ENCODE measurements at places on chromosomes 2 and 18.

DNA sequence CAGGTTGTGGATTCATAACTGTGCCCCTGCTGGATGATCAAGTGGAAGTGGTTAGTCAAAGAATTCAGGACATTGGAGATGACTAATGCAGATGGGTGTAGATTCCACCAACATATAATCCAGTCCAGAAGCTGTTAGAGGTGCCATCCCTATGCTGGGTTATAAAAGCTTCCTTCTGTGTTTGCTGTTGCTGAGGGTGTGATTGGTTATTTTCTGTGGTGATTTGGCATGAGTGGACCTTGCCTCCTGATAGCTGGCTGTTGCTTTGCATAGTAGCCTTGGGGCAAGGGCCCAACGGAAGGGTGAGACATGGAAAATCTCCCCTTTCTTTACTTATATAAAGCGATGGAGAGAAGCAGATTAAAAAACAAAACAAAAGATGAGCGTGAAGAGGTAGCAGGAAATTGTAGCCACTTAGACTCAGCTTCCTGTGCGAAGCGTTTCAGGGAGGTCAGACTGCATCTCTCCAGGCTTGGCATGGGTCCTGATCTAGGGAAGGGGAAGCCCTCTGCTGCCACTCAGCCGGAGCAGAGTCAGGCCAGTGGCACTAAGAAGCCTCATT lies 190.4 kb downstream of the FMNL2 start:
- DNase-seq, result no peak

- DNase-seq, result no peak
Measured at GRCh38 chr2:239819974-239820555, 205.1 kb downstream of the NDUFA10 start.

DNA sequence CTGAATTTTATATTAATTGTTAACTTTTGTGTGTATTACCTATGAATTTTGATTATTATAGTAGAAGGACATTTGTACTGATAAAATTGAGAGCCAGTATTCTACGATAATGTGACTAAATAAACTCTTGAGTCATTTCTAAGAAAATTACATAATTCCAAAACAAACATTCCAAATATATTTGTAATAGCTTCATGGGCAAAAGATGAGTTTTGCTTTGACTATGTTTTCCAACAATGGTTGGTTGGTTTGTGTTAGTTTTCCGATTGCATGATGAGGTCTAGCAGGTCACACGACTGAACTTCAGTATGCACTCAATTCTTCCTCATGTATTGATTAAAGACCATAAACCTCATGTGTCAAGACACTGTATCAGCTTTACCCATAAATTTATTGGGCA lies 71.7 kb upstream of the WDR75 start:
- no peak for DNase-seq

DNA sequence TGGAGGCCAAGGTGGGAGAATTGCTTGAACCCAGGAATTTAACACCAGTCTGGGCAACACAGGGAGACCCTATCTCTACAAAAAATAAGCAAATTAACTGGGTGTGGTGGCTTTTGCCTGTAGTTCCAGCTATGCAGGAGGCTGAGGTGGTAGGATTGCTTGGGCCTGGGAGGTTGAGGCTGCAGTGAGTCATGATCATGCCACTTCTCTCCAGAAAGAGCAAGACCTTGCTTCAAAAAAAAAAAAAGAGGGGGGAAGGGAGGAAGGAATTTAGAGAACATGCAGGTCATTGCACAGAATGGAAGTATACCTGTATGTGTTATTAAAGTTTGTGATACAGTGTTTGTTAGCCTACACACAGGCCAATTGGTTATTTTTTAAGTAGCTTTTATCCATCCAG lies 25.8 kb downstream of the PKP4 start:
- DNase-seq, result no peak

GRCh38 chr18:55096263-55096951 lies 137.1 kb upstream of the CCDC68 start:
- DNase-seq, result no peak

GRCh38 chr2:154710685-154711084 lies 12.2 kb downstream of the KCNJ3 start:
- no peak for DNase-seq

DNA sequence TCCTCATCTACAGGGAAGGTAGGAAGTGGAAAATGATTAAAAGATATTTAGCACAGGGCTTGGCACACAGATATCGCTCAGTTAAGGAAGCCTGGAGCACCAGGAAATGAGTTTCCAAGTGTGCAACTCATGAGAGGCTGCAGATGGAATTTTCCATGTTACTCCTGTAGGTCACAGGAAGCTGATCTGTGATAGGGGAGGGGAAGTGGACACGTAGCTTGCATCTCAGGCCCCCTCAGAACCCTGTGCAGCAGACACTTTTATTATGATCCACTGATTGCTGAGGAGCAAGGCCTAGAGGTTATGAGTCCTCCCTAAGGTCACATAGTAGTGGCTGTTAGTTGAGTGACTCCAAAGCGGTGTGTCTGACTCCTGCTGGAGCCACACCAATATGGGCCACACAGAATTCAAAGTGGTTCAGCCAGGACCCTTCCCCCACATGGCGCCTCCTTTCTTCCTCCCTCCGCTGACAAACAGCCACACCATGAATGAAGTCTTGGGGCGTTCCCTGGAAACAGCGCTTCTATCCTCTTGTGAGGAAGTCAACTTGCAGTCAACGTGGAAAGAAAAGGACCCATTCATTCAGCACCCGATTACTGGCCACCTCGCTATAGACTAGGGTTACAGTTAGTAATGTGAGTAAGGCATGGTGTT lies 21.5 kb downstream of the DYSF start:
- no peak for DNase-seq

- no peak for DNase-seq
Measured at GRCh38 chr2:191666226-191666625, 11.7 kb upstream of the NABP1 start.

DNA sequence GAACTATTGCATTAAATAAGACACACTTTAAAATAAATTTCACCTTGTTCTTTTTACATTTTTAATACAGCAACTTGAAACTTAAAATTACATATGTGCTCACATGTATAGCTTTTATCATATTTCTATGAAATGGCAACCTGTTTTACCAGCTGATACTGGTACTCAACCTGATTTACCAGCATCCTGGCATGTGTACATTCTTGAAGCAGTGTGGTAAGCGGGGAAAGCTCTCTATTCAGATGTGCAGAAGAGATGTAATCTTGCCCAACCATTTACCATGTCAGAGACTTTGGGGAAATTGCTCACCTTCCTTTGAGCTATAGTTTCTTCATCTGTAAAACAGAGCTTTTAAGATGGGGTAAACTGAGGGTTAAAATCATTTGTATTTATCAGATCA lies 133.2 kb downstream of the CCDC148 start:
- DNase-seq, result no peak
